RPMI8226 (cell line): ENCODE measurements at places on chromosomes 6 and 20.

DNA sequence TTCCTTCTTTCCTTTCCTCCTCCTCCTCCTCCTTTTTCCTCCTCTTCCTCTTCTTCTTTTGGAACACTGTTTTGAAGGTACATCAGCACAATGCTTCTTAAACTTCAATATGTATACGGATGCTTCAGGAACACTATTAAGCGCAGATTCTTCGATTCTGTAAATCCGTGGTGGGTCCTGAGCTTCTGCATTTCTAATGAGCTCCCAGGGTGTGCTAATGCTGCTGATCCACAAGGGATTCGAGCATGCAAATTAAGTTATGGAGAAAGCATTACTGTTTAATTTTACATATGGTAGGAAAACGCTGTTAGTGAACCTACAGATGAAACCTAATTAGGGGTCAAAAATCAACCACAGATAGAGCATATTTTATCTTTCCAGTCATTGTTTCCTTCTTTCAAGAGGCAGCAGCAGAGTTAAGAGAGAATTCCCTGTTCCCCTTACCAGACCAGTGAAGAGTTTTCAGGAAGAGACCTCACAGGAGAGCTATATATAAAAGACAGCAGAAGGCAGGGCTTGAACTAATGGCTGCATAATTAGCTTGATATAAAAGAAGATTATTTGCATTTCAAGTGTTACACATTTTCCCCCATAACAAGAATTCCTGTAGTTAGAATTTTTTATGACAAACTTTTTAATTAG lies 47.2 kb downstream of the KIF13A start:
- no peak for DNase-seq

DNA sequence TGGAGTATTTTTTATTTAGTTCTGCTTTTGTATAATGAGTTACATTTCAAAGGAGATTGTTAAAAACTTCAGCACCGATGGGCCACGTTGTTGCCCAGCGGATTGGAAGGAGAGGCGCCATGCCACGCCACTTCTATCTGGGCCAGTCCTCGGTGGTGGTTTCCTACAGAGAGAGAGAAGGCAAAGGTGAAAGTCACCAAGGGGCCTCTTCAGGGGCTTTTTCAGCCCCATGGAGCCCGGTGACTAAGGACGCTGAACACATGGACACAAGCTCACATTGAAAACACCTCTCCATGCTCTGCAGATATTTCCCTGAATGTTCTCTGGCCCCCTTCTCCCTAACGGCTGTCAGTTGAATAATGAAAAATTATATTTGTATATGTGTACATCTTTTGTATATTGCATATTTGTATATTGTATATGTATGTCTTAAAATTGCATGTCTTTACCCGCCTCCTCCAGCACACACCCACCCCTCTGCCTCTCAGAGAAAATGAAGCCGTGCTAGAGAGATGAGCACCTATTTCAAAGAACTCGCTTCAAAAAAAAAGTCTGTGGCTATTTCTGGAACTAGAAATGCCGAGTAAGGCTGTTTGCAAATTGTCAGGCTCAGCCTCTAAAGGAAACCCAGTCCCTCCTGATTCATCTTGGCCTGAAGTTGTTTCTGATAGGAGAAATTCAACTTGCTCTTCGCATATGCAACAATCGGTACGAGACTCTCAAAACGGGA lies 91.9 kb upstream of the CDH4 start:
- DNase-seq = peak; percentile 69

DNA sequence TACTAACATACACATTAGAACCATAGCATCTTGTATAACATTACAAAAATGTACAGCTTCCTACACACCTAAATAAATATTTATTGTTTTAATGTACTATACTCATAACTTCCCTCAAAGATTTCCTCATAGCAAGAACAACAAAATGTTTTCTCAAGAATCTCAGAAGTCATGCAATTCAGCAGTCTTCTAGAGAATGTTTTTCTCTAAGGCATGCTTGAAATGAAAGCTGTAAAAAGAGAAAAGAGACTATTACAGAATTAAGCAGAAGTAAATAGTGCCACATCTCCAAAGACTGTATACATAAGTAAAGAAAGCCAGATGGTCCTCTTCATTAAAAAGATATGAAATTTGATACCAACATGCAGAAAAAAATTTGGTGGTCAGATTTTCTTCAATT lies 672.2 kb downstream of the EPM2A start:
- DNase-seq = no peak

DNA sequence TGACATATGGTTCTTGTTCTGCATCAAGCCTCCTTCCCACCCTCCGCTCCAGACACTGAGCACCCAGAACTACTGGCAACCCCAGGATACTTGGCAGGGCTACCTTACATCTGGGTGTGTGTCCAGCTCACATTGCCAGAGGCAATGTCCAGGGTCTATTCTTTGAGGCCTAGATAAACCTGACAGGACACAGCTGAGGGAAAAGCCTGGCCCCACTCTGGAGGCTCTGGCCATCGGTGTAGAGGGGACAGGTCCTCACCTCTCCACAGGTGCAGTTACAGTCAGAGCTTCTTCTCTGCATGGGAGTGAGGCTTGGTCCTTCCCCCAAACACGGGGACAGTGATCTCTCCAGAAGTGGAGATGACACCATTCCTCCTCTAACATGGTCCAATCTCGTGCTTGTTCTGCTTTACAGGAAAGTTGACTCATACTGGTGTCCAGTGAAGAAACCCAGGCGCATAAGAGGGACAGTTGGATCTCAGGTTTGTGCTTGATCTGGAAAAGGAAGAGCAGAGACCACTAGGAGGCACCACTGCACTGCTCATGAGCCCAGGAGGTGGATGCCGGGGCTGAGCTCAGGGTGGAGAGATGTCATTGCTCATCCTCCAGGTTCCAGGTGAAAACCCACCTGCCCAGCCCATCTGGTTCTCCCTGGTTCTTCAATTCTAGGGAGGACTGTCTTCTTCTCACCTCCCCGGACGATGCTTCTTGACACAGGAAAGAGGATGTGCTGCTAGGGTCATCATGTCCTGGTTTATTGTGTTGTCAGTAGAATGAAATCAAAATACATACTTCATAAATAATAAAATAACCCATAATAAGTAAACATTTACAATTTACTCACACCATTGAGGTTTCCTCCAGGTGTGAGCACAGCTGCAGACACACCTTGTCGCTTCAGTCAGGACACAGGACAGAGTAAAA lies 14.7 kb downstream of the HLA-F start:
- DNase-seq = peak; percentile 68

GRCh38 chr6:110484321-110484720 lies 7.9 kb upstream of the SLC22A16 start:
- DNase-seq = no peak

GRCh38 chr20:18904192-18904591 lies 90.6 kb downstream of the SCP2D1 start:
- no peak for DNase-seq

DNA sequence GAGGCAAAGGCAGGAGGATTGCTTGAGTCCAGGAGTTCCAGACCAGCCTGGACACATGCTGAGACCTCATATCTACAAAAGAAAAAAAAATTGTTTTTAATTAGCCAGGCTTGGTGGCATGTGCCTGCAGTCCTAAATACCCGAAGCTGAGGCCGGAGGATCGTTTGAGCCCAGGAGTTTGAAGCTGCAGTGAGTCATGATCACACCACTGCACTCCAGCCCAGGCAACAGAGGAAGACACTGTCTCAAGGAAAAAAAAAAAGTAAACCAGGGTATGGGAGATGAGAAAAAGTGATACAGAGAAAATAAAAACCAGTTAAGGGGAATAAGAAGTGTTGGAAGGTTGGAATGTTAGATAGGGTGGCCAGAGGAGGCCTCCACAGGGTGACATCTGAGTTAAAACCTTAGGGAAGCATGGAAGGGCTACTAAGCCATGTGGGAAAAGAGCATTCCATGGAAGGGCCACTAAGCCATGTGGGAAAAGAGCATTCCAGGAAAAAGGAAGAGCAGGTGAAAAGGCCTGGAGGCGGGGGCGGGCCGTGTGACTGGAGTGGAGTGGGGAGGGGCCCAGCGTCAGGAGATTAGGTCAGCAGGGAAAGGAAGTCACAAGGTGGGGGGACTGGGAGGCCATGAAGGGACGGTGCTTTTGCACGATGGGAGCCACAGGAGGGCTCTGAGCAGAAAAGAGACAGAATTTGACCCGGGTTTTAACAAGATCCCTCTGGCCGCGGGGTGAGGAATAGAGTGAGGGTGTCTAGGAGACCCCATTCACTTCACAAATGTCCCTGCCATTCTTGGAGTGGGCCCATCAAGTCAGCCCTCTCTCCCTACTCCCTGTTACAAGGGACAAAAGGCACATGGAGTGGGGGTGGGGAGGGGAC lies 18.3 kb downstream of the CPNE5 start:
- no peak for DNase-seq

GRCh38 chr6:99602520-99603420 lies 3.9 kb upstream of the PRDM13 start:
- DNase-seq = no peak

DNA sequence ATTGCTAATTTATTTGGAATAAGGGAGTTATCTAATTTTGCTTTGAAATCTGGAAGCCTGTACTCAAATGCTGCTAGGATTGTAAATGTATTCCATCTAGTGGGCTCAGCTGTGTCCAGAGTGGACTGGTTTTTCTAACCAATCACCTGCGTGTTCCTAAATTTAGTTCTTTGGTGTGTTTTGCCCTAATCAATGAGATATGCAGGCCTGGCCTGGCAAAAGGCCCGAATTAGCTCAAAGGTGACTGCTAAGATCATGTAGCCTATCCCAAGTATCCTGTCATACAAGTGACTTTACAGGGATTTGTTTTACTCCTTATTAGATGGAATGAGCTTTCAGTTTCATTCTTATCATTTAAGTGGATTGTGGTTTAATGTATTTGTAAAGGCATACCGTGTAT lies 51.3 kb upstream of the ARMC2 start:
- no peak for DNase-seq

- no peak for DNase-seq
Measured at GRCh38 chr6:11139051-11139960, 27.8 kb upstream of the ERVFRD-1 start.

DNA sequence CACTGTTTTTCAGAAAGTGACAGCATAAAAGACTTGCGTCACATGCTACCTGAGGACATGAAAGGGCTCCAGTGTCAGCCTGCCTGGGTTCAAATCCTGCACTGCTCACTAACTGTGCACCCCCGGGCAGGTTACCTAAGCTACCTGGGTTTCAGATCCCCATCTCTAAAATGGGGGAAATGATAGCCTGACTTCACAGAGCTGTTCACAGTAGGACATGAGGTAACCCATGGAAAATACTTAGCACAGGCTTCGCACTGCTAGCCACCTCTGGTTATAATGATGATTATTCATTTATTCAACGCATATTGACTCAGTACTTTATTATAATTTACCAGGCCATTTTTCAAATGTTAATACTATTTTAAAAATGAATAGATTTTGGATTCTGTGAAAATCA lies 23.0 kb downstream of the TBC1D7 start:
- DNase-seq = no peak

DNA sequence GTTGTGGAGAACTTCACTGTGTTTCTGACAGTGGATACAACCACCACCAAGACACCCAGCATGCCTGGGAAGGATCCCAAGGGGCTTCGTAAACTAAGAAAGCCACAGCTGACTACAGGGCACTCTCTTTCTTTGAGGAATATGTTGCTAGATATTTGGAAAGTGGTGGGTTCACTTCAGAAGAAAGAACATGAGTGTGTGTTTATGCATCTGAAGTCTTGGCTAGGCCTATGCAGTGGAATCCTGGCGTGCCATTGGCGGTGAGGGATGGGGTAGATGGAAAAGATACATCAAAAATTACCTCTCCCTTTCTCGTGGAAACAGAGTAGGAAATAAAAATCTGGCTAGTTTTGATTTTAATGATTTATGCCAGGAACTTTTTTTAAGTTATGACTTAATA lies 187.7 kb downstream of the PDE7B start:
- no peak for DNase-seq

- peak; percentile 5 for DNase-seq
Measured at GRCh38 chr6:127069659-127070279, 48.7 kb upstream of the RSPO3 start.

DNA sequence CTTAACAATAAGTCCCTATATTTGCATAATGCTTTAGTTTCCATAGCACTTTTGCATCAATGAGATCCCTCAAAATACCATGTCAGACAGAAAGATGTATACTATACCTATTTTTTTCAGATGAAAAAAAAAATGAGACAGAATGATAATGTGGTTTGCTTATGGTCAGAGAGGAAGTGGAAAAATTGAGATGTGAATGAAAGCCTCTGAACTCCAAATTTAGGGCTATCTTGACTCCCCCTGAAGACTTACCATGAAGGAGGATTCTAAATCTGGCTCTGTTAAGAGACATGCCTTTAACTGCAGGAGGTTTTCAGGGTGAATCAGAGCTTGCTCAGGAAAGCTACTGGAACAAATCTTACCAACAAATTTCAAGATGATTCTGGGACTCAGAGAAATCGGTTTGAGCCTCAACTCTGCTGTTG lies 176.2 kb downstream of the ISM1 start:
- no peak for DNase-seq

DNA sequence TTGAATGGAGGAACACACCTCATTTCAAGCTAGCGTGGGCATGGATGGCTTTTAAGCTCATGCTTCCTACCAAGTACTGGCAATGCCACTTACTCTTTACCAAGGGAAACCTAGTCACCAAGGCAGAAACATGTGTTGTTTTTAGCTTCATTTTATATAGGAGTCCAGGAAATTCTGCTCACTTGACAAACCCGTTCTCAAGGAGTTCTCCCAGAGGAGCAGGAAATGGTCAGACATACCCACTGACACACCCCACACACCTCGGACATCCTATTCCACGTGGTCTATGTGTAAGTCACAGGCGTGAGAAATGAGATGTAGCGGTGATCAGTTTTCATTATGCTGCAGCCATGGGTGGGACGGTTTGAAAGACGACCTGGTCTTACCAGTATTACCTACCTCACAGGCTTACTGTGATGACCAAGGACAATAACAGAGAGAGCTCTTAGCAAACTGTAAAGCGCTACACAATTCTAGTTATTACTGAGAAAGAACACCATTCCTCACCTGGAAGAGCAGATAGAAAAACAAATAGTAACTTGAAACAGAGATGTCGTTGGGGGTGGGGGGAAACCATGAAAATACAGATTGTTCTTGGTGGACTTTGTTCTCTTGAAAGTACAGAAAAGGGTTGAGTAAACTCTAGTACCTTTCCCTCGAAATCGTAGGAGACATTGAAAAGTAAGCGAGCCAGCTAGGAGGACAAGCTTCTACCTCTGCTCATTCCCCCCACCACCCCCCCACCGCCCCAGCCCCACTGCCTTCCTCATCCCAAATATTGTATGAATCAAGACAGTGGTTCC lies 1.7 kb downstream of the CNKSR3 start:
- DNase-seq = no peak

GRCh38 chr6:28657769-28658465 lies 132.2 kb downstream of the GPX5 start:
- DNase-seq = peak; percentile 78

DNA sequence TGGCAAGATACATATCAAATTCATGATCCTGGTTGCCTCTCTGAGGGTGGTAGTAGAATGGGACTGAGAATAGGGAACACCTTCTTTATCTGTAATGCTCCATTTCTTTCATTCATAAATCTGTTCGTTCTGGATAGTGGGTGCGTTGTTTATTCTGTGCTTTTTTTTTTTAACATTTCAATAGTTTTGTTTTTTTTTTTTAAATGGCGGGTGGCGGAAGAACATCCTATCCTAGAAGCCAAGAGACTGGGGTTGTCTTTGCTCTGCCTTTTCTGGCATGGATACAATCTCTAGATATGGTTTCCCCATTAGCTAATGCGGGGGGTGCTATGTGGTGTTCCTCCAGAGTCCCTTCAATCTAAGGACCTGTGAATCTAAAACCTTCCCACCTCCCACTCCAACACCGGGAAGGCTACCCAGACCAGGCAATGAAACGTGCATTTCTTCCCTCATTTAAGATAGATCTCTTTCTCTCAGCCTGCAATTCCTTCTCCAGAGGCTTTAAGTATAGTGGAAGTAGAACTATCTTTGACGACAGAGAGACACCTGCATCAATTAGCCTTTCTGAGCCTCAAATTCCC lies 883 bp upstream of the CCDC28A start:
- DNase-seq = no peak
